ENCODE measurements at places on chromosomes 5 and 9. TPM values are rescaled to one million over a fixed set of nuclear protein-coding genes. Genes with fewer than 3 reads are reported as not detected.

The IFNB1 gene
- total RNA-seq = not detected

The TAF11L11 gene
- not detected for total RNA-seq

The ADRA1B gene
- not detected for total RNA-seq

The TMC1 gene
- 0.02 TPM for total RNA-seq

The TMEM245 gene
- total RNA-seq = 55.4 TPM

The SHISAL2B gene
- not detected for total RNA-seq

The C7 gene
- 3.5 TPM for total RNA-seq

The IL4 gene
- total RNA-seq = not detected

The PCDHGA9 gene
- not detected for total RNA-seq

The NAIP gene
- 2.1 TPM for total RNA-seq

The CDKN2A gene
- 4.2 TPM for total RNA-seq

The AGXT2 gene
- not detected for total RNA-seq

The WDR38 gene
- total RNA-seq = not detected

The IL3 gene
- total RNA-seq = not detected
